ENCODE measurements at places on chromosomes 7 and 10.
A peak's percentile ranks its signal among the peaks of the same experiment; 100 is the strongest.

DNA sequence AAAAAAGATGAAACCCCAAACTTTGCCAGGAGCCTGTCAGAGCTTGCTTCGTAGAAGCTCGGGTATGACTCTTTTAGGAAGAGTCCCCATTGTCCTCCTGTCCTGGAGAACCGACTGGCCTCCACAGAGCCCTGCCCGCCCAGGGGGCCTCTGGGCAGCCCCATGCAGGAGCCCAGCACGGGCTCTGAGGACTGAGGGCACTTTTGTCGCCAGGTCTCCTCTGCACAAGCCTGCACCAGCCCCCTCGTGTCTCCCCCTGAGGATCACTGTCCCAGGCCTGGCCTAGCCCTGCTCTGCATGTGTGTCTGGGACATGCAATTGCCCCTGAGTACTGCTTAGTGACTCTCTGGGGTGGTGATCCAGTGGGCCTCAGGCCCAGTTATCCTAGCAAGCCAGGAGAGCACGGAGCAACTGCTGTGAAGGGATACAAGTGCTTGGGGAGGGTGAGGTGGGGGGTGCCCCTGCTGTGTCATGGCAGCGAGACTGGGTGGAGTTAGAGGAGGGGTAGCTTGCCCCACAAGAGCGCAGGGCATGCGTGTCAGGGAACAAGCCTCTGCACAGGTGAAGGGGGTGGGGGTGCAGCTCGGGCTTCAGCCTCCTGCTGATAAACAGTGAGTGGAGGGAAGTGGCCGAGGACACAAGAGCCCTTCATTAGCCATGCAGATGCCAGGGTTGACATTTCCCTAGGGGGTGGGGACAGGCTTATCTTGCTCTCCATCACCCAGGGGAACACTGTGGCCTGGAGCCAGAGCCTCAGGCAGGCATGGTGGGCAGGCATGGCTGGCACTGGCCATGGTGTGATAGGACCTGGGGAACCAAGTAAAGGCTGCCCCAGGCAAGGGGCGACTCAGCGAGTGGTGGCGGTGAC lies 143.4 kb downstream of the C10orf105 start:
- DNase-seq: no peak

GRCh38 chr10:78948621-78949030 lies 120.1 kb upstream of the ZMIZ1 start:
- no peak for DNase-seq

GRCh38 chr10:34791947-34792346 lies 23.1 kb downstream of the PARD3 start:
- no peak for DNase-seq

GRCh38 chr7:47540387-47541350 lies 41.2 kb downstream of the TNS3 start:
- no peak for DNase-seq

- DNase-seq: no peak
These were observed 28.5 kb downstream of the NAPEPLD start for GRCh38 chr7:103120362-103120761.

DNA sequence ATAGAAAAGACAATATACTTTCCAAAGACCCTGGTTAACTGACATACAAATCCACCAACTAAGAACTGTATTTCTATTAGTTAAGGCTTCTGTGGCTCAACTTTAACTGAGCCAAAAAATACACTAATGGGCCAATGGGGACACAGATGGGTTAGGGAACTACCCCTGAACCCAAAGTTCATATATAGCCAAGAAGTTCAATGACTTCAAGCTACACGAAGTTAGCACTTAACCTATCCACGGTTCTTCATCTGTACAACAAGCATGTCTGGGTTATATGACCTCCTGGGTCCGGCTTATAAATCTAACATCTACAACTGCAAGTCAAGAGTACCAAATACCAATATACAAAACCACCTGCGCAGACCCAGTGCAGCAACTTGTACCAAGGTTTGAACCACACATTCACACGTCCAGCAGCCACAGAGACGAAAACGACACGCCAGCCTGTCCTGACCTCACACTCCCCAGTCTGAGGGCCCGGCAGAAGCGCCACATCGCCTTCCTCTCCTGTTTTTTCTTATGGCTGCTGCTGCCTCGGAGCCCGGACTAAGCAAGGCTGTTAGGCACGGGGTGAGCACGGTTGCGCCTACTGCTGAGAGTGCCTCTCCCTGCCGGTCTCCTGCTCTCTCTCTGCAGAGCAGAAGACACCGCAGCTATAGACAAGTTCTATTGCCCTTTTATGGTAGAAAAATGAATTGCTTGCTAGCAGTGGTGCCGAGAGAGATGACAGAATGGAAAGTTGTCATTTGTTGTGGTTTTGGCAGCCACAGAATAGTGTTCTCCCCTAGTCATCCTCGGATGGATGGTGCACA lies 86.3 kb downstream of the RNF216 start:
- DNase-seq: peak; percentile 52

DNA sequence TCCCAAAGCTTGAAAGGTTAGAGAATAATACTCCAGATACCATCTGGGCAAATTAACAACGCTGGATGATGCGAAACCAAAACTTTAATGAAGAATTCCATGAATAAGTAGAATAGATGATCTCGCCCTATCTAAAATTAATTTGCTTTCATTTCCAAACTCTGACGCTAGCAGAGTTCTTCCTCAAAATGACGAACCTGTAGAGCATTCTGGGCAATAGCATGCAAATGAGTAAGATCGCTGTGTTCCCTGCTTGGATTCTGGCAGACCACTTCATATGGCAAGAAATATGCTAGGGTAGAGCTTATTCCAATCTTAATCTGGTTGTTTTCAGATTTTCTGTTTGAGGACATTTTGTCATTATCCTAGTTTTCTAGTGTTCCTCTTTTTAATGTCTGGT lies 36.1 kb upstream of the SMNDC1 start:
- no peak for DNase-seq

DNA sequence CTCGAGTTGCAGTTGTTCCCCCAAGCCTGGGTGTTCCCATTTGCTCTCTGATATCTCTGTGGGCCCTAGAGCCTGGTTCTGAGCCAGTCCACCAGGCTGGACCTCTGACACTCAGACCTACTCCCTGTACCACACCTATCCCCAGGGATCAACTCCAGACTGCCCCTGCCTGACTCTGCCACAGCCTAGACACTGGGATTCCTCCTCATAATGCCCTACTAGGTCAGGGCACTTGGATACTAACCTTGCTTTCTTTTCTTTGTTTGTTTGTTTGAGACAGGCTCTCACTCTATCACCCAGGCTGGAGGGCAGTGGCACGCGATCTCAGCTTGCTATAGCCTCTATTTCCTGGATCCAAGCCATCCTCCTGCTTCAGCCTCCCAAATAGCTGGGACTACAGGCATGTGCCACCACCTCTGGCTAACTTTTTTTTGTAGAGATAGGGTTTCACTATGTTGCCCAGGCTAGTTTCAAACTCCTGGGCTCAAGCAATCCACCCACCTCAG lies 30.8 kb upstream of the PDCD4 start:
- no peak for DNase-seq

GRCh38 chr7:102044984-102045673 lies 227.7 kb downstream of the CUX1 start:
- DNase-seq: no peak

DNA sequence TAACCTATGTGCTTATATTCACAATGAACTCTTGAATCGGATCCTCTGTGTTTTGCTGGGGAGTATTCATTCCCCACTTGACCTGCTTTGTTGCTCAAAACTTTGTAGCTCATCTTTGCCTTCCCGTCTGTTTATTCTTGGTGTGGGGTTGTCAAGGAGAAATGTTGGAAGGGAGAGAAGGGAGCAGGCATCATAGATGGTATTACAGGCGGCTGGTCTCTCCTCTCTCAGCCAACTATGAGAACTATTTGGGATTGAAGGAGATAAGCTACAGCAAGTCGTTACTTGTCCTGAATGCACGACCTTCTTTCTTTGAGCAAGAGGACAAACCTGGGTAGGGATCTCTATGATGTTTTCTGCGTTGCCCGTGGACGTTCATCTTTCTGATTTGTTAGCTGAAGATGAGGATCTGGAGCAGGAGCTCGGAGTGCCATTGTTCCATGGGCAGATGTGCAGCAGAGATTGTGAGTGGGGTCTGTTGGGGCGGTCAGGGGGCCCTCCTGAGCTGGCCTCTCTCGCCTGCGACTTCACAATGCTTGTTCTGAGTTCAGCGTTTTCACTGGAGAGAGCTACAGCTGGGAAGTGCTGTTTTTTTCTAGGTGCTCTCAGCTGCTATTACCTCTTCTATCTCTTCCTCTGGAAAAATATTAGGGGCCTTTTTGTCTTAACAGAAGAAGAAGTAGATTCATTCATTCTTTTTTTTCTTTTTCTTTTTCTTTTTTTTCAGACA lies 126.9 kb upstream of the KLF6 start:
- DNase-seq: no peak

- no peak for DNase-seq
These were observed 47.6 kb downstream of the PRTFDC1 start for GRCh38 chr10:24904824-24905223.

- no peak for DNase-seq
These were observed 509.3 kb downstream of the SORCS3 start for GRCh38 chr10:105150259-105150880.

DNA sequence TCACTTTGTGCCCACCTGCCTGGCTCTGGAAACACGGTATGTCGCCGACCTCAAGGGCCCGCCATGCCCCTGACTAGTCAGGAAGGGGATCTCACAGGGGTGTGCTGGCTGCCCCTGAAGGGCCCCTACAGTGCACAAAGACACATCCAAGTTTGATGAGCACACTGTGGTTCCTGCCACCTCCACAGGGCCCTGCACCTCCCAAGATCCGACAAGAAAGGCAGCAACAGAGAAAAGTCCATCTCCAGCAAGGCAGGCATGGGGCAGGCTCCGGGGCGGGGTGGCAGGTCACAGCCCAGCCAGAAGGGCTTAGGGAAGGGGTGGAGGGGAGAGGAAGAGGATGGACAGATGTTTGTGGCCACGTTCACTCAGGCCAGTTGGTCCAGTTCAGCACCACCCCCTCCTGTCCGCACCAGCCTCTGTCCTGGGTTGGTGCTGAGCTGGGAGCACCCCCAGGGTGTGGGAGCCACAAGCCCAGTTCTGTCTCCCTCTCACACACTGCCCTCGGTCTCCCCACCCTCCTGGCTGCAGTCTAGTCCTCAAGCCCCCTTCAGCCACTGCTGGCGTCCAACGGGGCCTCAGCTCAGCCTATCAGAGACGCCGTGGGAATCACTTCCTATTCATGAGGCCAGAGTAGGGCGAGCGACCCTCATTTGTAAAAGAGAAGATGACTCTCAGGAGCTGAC lies 11.5 kb downstream of the DRGX start:
- DNase-seq: no peak
